Astrocyte of the cerebellum (primary cell): ENCODE measurements at places on chromosomes 16 and 17.

- no peak for DNase-seq
Observed at GRCh38 chr17:60174035-60174434, 24.3 kb downstream of the CA4 start.

GRCh38 chr17:74712756-74713155, at the start of gene CD300LF:
TSS of gene CD300LF (minus strand) at chr17:74712923. CDS start at chr17:74712866, 57 bp downstream.
- DNase-seq: no peak

DNA sequence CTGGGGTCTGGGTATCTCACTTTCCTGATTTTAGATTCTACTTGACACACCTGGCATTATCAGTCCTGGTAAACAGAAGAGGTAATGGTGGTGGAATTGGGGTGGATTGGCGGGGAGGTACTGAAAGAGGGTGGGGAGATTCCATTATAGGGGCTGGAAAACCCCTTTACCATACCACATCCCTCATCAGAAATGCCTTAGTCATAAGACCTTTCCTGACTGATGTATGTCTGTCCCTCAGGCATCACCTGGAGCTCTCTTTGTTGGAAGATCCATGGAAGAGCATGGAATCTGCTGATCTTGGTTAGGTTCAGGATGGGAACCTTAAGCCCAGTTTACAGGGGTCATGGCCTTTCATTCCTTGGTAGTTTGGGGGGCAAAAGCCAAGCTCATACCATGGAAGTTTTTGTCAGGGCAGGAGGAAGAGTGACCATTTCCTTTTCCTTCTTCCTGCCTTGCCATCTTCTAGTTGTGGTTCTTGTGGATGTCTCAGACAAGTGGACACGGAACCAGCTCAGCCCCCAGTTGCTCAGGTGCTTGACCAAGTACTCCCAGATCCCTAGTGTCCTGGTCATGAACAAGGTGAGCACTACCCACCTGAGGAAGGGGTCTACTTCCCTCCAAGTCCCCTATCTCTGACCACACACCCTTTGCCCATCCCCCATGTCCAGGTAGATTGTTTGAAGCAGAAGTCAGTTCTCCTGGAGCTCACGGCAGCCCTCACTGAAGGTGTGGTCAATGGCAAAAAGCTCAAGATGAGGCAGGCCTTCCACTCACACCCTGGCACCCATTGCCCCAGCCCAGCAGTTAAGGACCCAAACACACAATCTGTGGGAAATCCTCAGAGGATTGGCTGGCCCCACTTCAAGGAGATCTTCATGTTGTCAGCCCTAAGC, 3.3 kb downstream of the ERAL1 start:
- DNase-seq: no peak

DNA sequence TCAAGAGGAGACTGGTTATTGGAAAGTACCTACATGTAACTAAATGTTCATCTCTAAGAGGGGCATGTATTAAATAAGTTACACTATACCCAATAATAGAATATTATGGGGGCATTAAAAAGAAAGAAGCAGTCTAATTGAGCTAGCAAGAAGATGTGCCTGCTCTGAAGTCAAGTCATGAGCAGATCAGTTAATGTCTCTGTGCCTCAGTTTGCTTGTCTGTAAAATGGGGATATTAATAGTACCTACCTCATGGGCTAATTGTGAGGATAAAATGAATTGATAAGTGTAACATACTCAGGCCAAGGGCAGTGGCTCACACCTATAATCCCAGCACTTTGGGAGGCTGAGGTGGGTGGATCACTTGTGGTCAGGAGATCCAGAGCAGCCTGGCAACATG, 3.0 kb downstream of the CNGB1 start:
- no peak for DNase-seq

DNA sequence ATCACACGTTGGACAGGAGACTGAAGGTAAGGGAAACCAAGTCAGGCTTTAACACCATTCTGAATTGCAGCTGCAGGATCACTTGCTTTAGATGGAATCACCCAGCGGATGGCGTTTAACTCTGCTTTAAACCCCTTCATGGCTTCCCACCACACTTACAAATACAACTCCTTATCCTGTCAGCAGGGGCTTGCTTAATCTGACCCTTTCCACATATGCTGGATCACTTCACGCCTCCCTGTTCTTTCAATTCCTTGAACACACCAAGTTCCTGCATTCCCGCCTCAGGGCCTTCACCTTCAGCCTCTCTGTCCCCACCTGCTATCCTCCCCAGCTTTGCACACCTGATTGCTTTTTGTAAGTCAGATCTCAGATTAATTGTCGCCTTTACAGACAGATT, 442.2 kb downstream of the MAF start:
- no peak for DNase-seq

DNA sequence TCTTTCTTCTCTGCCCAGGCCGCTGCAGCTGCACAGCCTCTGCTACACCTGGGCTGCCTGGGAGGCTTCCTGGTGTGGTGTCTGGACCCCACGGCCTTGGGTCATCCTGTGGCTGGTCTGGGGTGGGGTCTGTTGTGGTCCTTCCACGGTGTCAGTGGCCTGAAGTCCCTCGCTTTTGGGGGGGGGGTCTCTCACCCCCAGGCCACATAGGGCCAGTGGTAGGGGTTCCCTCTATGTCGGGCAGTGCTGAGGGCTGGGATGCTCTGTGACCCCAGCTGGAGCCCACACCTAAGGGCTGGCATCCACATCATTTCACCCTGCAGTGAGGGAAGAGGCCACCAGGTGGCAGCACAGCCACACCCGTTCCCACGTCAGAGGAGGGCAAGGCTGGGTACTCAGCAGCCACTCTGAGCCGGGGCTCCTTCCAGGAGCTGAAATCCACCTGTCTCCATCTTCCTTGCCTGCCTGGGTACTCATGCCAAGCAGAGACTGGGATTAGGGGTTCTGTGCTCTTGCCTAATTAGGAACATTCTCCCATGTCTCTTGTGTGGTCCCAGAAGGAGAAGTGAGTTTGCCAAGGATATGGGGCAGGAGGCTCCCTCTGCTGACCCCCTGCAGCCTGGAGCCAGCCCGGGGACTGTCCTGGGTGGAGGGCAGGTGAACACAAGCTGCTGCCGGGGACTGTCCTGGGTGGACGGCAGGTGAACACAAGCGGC, 13.0 kb downstream of the ENGASE start:
- DNase-seq: peak; percentile 16

GRCh38 chr16:28298511-28298878, 6.2 kb downstream of the SBK1 start:
- DNase-seq: no peak

DNA sequence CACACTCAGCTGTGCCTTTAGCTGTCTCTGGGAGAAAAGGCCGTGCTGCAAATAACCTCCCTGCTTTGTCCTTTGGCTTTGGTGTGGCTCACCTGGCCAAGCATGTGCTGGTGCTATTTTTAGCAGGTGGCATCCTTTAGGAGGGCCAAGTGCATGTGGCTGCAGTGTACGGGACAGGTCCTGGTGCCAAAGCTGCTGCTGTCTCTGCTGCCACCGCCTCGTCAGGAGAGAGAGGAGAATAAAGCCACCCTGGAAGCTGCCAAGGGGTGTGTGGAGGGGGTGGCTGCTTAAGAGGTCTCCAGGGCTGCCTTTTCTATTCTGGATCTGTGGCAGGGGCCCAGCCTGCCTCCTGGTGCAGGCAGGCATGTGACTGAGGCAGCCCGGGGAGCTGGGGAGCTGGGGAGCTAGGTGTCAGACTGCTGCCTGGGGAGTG, 6.2 kb downstream of the AKAP1 start:
- DNase-seq: no peak

GRCh38 chr17:49379926-49380325, 17.9 kb upstream of the ZNF652 start:
- DNase-seq: no peak

DNA sequence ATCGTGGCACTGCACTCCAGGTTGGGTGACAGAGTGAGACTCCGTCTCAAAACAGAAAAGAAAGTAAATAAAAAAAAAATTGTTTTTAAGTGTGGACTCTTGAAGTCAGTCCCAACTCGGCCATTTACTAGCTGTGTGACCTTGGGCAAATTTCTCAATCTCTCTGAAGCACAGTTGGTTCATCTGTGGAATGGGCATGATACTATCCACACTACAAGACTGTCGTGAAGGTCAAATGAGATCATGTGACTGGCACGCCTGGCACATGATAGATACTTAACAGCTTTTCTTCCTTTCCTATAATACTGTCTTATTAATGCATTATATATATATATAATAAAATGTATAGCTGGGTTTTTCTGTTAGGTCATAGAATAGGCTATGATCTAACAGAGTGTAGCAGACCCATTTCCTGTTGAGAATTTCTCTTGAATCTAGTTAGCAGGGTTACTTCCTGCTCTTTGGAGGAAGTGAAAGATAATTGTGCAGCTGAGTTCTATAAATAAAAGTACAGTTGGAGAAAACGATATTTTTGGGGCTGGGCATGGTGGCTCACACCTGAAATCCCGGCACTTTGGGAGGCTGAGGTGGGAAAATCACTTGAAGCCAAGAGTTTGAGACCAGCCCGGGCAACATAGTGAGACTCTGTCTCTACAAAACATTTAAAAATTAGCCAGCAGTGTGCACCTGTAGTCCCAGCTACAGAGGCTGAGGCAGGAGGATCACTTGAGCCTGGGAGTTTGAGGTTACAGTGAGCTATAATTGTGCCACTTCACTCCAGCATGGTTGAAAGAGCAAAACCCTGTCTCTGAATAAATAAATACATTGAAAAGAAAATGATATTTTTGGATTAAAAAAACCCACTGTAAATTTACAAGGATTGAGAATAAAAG, 7.3 kb downstream of the MILR1 start:
- no peak for DNase-seq

DNA sequence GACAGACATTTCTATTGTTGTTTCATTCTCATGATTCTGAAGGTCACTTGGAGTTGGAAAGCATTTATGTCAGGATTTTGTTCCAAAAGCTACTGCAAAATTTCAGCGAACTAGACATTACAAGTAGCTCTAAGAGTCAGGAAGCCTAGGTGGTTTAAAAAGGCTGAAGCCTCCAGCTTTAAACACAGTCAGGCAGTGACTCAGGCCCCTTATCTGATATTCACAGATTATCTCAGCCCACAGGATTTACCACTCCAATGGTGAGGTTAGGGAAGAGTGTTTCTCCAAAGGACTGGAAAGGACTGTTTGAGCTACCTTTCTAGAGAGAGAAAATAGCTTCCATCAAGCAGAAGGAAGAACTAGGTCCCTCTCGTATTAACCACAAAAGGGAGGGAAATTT, 624.4 kb upstream of the C16orf82 start:
- no peak for DNase-seq

- DNase-seq: no peak
Observed at GRCh38 chr16:14239791-14240190, 168.7 kb downstream of the MRTFB start.

- DNase-seq: no peak
Observed at GRCh38 chr16:85686912-85687591, 1.7 kb downstream of the GINS2 start.

DNA sequence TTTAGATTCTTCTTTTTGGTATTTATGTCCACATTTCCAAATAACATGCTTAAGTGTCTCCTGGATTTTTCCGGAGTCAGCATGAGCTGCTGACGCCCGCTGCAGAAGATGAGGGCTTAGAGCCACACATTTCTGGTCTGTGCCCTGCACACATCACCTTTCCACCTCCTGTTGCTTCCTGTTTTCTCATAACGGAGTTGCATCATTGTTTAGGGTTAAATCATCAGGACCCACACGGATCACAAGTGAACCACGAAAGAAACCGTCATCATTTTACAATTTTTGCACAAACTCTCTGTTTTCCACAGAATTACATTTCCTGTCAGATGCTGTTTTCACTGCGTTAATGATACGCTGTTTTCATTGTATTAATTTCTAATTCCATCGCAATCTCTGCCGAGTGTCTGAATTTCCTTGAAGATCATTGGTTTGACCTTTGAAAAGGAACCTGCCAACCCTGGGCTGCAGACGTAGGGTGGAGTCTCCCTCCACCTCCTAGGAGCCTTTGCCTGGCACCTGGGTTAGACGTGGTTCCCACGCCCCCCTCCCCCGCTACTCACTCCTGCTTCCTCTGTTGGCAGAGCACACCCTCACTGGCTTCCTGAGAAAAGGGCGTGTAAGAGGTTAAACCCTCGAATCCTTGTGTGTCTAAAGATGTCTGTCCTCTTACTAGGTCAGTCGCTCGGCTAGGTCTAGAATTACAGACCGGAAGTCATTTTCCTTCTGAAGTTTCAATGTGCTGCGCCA, 68.2 kb downstream of the RNF213 start:
- DNase-seq: no peak

DNA sequence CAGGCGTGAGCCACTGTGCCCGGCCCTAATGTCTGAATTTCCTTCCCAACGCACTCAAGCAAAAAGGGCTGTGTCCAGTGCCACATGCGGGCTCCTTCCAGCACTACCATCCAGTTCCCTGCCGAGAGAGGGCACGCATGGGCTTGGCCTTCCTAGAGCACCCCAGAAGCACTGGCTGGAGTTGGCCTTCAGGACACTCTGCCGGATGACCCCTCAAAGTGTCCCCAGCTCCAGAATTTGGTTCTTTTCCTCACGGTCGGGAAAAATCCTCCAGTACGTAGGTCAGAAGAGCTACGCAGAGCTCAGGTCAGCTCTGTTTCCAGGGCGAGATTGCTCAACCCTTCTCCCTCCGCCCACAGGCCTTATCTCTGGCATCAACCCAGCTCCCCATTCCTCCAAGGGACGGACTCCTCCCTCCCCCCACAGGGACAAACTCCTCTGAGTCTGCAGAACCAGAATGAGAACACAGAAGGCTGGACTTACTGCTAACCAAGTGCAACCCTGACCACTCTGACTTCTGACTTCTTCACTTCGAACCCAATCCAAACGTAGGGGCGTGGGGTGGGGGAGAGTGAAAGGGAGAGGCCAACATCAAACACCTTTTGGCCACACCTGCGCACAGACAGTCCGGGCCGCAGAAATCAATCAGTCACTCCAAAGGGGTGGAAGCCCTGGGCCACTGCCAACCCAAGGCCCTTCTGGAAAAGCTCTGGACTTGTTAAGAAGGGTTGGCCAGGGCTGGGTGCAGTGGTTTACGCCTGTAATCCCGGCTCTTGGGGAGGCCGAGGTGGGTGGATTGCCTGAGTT, 3.6 kb downstream of the CDC42EP4 start:
- DNase-seq: peak; percentile 46

GRCh38 chr16:27407133-27407532, 5.2 kb downstream of the IL21R start:
- DNase-seq: no peak

GRCh38 chr17:4764595-4764994, 7.1 kb upstream of the TM4SF5 start:
- DNase-seq: no peak

DNA sequence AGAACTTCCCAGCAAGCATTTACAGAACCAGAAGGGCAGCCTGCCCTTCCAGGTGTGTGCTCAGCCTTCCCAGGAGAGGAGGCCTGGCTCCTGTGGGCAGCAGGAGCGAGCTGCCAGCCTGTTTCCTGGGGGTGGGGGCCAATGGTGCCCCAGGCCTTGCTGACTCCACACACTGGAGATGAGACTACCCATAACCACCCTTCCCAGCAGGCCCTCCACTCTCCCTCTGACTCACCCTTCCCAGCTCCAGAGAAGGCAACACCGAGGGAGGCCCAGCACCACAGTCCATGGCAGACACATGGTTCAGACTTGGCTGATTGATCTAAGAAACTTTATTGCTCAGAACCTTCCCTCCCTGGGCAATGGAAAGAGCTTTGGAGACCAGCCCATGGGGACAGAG, 1.8 kb upstream of the PRSS53 start:
- DNase-seq: peak; percentile 20
